ENCODE measurements at places on chromosomes 11 and 22. TPM values are rescaled to one million over a fixed set of nuclear protein-coding genes. Genes with fewer than 3 reads are reported as not detected.
A peak's percentile ranks its signal among the peaks of the same experiment; 100 is the strongest.

GRCh38 chr22:37764622-37765021, 43.1 kb upstream of the GCAT start:
- H3K36me3 ChIP-seq, result peaks cover 6% of the 10 kb centered on the region
- no peak overlapping the region for H3K4me3 ChIP-seq
- no peaks in the 10 kb centered on the region for H3K4me1 ChIP-seq
- no peaks in the 10 kb centered on the region for H3K27me3 ChIP-seq
- no peak for DNase-seq

ZP1 gene
- total RNA-seq, result 1.0 TPM

DNA sequence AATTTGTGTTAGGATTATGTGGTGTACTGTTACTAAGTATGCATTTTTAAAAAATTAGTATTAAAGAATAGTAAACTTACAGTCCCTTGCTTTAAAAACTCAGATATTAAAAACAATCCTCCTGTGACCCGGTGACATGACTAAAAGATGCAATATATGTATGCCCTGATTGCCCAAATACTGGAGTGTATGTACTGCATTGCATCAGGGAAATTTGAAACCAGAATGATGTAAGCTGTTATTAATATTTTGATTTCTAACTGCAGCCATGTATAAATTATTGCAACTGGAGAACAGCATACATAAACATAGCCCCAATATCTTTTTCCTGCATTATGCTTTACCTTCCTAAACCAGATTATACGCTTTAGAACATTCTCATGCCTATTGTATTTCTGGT, 3.7 kb upstream of the HSPA8 start:
- peak overlapping the region; percentile 99 for H3K27ac ChIP-seq
- H3K36me3 ChIP-seq, result peaks cover 8% of the 10 kb centered on the region
- no peaks in the 10 kb centered on the region for H3K27me3 ChIP-seq
- H3K4me3 ChIP-seq, result no peak overlapping the region
- DNase-seq, result no peak

GRCh38 chr11:7489376-7489775, 4.1 kb downstream of the OLFML1 start:
- no peak for DNase-seq
- H3K36me3 ChIP-seq, result no peaks in the 10 kb centered on the region
- peaks cover 6% of the 10 kb centered on the region for H3K27me3 ChIP-seq

DNA sequence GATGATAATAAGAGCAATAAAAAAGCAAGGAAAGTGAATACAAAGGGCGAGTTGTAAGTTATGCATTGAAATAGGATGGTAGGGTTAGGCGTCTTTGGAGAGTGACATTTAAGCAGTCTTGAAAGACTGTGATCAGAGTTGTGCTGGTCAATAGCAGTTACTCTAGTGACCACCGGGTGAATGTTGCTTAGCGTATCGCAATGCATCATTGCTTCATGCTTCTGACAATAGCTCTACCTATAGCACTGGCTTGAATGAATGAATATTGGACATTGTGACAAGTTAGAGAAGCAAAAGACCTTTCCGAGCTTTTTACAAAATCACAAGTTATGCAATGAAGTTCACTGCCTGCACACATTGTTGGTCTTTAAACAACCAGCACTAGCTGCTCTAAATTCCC, 7.7 kb upstream of the OR8B12 start:
- no peak for DNase-seq
- H3K27ac ChIP-seq, result no peak overlapping the region
- H3K36me3 ChIP-seq, result no peaks in the 10 kb centered on the region
- no peaks in the 10 kb centered on the region for H3K4me1 ChIP-seq
- H3K27me3 ChIP-seq, result no peaks in the 10 kb centered on the region

DNA sequence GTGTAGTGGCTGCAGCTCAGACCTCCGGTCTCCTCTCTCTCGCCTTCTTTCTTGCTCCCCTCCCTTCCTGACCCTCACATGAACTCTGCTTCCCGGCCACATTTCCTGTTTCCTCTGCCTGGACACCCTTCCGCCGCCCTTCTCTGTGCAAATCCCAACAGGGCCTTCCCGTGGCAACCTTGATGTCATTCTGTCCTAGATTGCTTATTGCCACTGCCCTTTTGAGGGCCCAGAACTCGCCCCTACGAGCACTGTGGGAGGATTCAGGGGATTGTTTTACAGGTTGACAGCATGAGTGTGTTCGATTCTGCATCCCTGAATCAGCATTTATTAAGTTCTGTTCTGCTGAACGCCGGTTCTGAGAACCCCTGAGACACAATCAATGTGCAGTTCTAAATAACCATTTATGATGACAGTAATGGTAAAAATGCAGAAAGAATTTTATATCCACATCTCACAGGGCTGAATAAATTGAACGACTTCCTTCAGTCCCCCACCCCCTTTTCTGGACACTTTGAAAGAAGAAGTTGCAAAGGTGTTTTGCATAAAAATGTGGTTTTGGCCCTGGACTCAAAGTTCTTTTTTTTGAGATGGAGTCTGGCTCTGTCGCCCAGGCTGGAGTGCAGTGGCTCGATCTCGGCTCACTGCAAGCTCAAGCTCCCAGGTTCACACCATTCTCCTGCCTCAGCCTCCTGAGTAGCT, 6.4 kb downstream of the BATF2 start:
- no peaks in the 10 kb centered on the region for H3K27me3 ChIP-seq
- no peaks in the 10 kb centered on the region for H3K36me3 ChIP-seq
- H3K4me3 ChIP-seq, result no peak overlapping the region
- no peak for DNase-seq
- peaks cover 13% of the 10 kb centered on the region for H3K4me1 ChIP-seq

DNA sequence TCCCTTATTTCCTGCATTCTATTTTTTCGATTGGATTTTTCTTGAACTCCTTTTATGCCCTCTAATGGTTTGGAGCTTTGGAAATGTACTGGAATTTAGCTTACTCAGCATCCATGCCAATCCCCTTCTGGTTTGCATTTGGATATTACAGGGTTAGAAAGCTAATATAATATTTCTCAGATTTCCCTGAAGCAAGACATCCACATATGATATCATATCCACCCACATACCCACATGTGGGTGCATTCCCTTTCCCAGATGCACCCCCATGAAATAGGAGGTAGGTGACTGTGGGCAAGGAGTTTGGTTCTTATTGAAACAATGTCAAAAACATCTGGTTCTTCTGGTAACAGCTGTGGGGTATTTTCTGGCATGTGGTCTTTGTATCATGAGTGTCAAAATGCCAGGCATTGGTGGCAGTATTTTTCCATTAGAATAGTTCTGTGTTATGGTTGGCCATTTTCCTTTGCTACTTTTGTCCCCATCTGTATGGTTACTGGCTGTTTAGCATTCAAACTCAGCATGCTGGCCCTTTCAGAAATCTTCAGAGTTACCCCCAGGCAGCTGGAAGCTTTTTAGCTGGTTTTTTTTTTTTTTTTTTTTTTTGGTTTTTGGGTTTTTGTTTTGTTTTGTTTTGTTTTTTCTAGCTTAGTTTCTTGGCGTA, 32.7 kb upstream of the DDX10 start:
- no peak overlapping the region for H3K4me3 ChIP-seq
- DNase-seq, result no peak
- no peaks in the 10 kb centered on the region for H3K27me3 ChIP-seq
- no peaks in the 10 kb centered on the region for H3K36me3 ChIP-seq
- H3K27ac ChIP-seq, result no peak overlapping the region
- H3K4me1 ChIP-seq, result no peaks in the 10 kb centered on the region

- DNase-seq, result no peak
- H3K36me3 ChIP-seq, result peaks cover 12% of the 10 kb centered on the region
- no peak overlapping the region for H3K27ac ChIP-seq
- H3K27me3 ChIP-seq, result no peaks in the 10 kb centered on the region
- H3K4me1 ChIP-seq, result no peaks in the 10 kb centered on the region
These were observed 20.9 kb downstream of the RNH1 start for GRCh38 chr11:486189-486588.

- no peak for DNase-seq
- H3K27me3 ChIP-seq, result no peaks in the 10 kb centered on the region
- H3K36me3 ChIP-seq, result no peaks in the 10 kb centered on the region
- H3K4me3 ChIP-seq, result no peak overlapping the region
- no peaks in the 10 kb centered on the region for H3K4me1 ChIP-seq
These were observed 1888.4 kb downstream of the LRRC4C start for GRCh38 chr11:39571081-39571480.

DNA sequence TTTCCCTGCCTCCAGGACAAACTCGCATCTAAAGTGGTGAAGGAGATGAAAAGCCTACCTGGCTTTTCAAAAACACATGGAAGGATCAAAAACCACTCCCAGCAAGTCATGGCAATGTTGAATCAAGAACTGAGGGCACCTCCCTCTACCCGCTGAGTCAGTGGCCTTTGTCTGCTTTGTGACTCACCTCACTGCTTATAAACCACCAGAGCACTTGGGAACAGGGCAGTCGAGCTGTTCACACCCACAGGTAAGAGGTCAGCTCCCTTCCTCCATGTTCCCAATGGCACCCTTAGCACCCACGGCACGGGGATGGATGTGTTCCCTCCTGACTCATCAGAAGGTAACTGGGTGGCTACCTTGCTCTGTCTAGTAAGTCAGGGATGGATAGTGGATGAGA, 21.7 kb downstream of the TENM4 start:
- DNase-seq, result no peak
- no peaks in the 10 kb centered on the region for H3K36me3 ChIP-seq
- H3K4me3 ChIP-seq, result no peak overlapping the region
- no peak overlapping the region for H3K27ac ChIP-seq
- no peaks in the 10 kb centered on the region for H3K4me1 ChIP-seq

DNA sequence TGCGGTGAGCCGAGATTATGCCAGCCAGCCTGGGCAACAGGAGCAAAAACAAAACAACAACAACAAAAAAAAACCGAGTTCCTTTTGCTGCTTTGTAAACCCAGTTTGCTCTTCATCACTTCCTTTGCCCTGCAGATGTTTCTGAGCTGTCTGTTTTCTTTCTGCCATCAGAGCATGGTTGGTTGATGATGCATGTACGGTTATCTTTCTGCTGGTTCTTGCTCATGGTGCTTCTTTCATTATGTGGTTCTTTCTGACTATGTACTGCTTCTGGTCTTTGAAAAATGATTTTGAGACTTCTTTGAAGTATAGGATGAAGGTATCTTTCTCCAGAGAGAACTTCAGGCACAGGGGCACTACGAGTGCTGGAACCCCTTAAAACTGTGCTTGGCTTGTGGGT, 13.2 kb downstream of the TANGO2 start:
- H3K27me3 ChIP-seq, result no peaks in the 10 kb centered on the region
- DNase-seq, result no peak
- H3K36me3 ChIP-seq, result peaks cover 14% of the 10 kb centered on the region
- H3K27ac ChIP-seq, result no peak overlapping the region

ACCSL gene
- not detected for total RNA-seq

DNA sequence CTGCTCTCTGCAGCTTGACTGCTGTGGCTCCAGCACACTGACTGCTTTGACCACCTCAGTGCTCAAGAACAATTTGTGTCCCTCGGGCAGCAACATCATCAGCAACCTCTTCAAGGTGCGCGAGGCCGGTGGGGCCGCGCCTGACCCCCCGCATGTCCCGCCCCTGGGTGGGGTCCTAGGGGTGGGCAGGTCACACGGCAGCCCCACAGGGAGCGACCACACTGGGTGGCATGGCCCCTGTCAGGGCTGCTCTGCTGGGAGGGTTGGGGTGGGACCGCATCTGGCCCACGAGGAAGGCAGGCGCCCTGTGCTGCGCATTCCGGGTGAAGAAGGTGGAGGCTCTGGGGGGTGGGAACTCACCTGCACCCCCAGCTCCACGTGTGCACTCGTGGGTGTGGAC, 4.7 kb upstream of the TSSC4 start:
- peaks cover 17% of the 10 kb centered on the region for H3K36me3 ChIP-seq
- no peak for DNase-seq
- H3K27ac ChIP-seq, result no peak overlapping the region
- no peak overlapping the region for H3K4me3 ChIP-seq

PKNOX2 gene
- total RNA-seq, result not detected

DNA sequence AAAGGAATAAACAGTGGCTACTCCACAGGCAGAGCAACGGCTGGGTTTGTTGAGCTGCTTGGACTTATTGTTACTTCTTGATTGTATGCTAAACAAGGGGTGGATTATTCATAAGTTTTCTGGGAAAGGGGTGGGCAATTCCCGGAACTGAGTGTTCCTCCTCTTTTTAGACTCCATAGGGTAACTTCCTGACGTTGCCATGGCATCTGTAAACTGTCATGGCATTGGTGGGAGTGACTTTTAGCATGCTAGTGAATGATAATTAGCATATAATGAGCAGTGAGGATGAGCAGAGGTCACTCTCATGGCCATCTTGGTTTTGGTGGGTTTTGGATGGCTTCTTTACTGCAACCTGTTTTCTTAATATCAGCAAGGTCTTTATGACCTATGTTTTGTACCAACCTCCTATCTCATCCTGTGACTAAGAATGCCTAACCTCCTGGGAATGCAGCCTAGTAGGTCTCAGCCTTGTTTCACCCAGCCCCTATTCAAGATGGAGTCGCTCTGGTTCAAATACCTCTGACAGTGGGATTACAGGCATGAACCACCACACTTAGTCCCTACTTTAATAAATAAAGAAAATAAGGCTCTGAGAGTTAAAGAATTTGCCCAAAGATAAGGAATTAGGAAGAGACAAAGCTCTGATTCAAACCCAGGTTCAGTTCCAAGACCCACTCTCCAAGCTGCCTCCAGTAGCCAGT, 65.6 kb upstream of the CLMP start:
- peaks cover 27% of the 10 kb centered on the region for H3K27me3 ChIP-seq
- H3K27ac ChIP-seq, result no peak overlapping the region
- peaks cover 8% of the 10 kb centered on the region for H3K4me1 ChIP-seq
- no peak for DNase-seq
- no peaks in the 10 kb centered on the region for H3K36me3 ChIP-seq

DNA sequence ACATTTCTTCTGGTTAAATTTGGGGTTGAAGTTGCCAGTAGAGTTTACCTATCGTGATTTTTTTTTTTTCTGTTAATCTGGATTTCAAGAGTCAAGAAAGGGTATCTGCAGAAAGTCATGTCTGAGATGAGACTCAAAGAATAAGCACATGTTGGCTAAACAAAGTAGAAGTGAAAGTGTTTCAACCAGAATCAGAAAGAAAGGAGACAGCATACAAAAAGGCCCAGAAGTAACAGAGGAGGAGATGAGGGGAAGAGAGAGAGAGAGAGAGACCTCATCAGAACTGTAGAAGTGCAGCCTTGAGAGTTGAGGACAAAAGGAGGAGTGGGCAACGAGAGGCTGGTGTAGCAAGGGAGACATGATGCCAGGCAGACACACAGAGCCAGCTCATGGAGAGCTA, 54.9 kb downstream of the SVIP start:
- H3K4me1 ChIP-seq, result no peaks in the 10 kb centered on the region
- H3K27ac ChIP-seq, result no peak overlapping the region
- DNase-seq, result no peak
- no peaks in the 10 kb centered on the region for H3K36me3 ChIP-seq
- H3K27me3 ChIP-seq, result no peaks in the 10 kb centered on the region

PHOX2A gene
- not detected for total RNA-seq

DNA sequence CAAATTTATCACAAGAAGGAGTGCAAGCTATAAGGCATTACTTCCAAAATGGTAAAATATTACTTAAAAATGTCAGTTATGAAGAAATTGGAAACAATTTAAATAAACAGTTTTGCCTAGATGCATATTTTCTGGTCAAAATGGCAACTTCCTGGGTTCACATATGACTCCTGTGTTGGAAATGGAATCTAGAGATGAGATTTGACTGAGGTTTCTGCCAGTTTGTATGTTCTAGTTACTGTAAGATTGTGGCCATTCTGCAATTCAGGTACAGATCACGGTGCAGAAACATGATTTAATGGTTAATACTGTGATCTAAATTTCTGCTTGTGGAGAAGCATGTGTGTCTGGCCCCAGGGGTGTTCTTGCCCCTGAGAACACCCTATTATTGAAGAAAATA, 3.4 kb upstream of the OR4C6 start:
- no peak for DNase-seq
- no peak overlapping the region for H3K27ac ChIP-seq
- no peaks in the 10 kb centered on the region for H3K4me1 ChIP-seq
- no peak overlapping the region for H3K4me3 ChIP-seq

Measured in T-cell (primary cell).